CD4-positive, alpha-beta T cell treated with Interleukin-21 for 1 hour (primary cell): ENCODE measurements at places on chromosomes 2 and 18.
A peak's percentile ranks its signal among the peaks of the same experiment; 100 is the strongest.

- DNase-seq = peak; percentile 74
Measured at GRCh38 chr2:64609227-64609941, 44.3 kb downstream of the SERTAD2 start.

DNA sequence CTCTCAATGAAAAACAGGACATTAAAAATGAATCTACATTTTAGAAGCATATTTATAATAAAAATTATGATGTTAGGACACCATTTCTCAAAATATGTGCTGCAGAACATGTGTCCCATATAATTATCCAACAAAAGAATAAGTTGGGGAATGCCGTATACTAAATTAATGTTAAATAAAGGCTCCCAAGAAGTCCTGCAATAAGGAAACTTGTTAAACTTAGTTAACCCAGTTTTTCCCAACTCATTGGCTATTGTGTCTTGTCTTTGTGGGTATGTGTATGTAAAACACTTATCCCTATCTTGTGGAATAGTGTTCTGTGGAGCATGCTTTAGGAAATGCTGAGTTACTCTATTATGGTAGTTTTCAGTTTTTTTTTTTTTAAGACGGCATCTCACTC is 25.6 kb upstream of the GTF2A1L start:
- no peak for DNase-seq

DNA sequence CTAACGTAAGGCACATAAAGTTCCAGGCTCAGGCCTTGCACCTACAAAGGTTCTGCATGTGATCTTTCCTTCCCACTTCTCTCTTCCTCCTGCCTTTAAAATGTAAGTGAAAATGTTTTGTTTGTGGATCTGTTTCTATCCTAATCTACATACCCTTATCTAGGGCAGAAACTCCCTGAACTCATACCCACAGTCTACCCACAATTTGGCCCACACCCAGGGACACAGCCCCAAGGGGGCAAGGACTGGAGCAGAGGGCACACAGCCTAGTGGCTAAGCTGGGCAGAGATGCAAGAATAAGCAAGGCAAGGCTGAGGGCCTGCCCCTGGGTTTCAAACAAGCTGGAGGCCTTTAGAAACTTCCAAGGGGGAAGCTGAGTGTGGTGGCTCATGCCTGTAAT is 71.0 kb downstream of the HS1BP3 start:
- no peak for DNase-seq

DNA sequence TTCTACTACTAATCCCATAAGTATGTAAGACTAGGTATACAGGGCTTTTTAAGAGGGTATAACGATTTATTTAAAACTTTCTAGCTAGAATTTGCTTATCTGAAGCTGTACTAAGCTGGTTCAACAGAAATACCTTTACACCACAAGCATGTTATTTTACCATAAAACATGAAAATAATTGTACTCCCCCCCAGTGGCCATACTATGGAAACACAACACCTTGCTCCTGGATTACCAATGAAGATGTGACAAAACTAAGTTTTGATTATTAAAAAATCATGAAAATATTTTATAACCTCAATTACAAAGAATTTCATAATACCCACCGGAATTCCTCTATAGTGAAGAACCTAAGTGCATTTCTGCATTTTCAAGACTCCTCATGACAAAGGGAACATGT is 27.3 kb downstream of the LPIN2 start:
- DNase-seq = peak; percentile 79

GRCh38 chr2:217166241-217166850 is 306.5 kb upstream of the TNP1 start:
- no peak for DNase-seq

DNA sequence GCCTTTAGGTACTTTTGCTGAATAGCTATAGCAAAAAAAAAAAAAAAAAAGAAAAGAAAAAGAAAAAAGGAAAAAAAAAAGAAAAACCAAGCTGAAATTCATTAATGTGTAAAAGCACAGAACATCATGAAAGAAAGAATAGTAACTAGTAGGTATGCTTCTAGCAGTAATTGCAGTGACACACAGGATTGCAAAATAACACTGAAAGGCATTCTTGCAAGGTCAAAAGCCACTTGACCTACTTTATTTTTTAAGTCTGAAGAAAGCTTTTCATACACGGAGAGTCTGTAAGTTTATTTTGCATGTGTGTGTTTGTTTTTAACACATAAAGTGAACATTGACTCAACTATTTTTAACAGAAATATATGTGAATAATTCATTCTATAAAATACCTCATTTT is 54.4 kb downstream of the DOK6 start:
- DNase-seq = no peak

DNA sequence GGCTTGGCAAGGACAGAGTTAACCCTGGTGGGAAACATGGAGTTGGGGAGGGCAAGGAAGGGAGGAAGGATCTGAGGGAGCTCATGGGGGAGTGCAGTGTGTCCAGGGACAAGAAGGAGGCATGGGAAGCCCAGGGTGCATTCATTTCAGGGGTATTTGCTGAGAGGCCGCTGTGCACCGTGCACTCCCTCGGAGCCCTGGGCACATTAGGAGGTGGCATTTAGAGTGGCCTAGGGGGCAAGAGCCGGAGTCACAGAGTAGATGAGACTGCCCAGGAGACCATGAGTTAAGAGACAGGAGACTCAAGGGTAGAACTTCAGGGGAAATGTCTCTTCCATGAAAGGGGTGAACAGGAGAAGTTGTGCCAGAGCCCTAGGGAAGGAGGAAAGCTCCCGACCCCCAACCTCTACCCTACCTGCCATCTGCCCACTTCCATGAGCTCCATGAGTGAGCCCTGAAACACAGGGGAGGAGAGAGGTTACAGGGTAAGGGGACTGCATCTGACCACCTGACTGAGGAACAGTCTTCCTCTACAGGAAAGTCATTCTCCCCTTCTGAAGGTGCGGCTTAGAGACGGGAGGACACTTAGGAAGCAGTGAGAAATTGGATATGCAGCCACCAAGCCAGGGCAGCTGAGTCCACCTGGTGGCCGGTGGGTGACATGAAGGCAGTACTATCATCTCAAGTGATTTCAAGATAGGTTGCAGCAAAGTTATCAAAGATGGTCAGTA is 58.5 kb upstream of the COPS8 start:
- peak; percentile 34 for DNase-seq

GRCh38 chr2:207395535-207396251 is 134.1 kb upstream of the CREB1 start:
- DNase-seq = no peak

- no peak for DNase-seq
Measured at GRCh38 chr18:22846088-22846683, 86.9 kb upstream of the RBBP8 start.

DNA sequence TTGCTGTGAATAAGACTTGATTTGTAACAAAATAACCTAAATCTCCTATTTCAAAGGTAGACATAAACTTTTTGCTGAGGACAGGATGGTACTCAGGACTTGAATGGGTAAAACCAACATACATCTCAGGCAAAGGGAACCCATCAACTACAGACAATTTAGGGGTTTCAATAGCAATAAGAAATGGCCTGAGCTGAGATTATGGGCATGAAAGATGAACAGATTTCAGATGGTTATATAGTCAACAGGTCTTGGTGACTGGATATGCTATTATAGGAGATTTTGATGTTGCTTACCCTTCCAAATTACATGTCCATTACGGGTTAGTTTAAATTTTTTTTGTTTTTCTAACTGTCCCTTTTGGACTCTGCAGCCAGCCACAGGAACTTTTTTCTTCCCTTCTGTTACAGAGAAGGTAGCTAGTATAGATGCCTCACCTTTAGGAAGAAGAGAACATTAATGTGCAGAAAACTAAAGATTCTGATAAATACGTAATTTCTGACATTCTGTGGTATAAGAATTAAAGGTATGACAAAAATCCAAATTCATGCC is 4.6 kb downstream of the RPS27A start:
- no peak for DNase-seq

DNA sequence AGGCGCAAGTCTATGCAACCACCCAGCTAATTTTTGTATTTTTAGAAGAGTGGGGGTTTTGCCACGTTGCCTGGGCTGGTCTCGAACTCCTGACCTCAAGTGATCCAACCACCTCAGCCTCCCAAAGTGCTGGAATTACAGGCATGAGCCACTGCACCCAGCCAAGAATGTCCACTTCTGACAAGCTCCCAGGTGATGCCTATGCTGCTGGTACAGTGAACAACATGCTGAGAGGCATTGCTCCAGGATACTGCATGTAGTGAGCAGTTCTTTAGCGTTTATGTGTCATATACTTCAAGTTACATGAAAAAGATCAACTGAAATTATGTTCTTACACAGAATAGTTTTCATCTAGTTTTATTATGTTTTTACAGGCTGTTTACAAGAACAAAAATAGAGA is 17.2 kb upstream of the ELAC1 start:
- no peak for DNase-seq

GRCh38 chr2:41222593-41222992 is 770.7 kb upstream of the SLC8A1 start:
- DNase-seq = no peak

GRCh38 chr2:71494523-71495155 is 41.3 kb downstream of the DYSF start:
- DNase-seq = no peak

DNA sequence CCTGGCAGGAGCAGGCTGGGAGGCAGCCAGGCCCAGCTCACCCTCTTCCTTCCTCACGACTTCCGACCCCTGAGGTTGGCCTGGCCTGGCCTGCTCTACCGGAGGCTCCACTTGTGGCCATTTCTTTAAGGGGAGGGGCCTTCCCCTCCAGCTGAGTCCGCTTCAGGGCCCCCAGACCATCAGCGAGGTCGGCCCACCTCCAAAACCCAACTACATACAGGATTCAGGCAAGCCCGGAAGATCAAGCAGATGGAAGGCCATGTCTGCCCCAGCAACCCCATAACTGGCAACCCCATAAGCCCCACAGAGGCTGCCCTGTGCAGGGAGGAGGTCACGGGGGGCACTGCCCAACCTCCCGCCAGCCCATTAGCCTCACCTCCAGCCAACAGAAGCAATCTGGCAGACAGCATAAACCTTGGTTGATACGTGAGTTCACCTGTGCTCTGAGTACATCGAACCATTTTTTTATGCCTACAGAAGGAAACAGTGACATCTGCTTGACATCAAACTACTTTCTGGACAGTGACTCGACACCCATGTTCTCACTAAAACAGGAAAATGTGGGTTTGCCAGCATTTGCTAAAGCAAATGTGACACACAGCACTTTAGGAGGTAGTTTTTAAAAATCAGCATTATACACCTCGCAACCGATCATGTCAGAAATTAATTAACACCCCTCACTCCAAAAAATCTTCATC is 98.9 kb downstream of the EIPR1 start:
- DNase-seq = no peak

GRCh38 chr2:218819093-218819492 is 12.5 kb downstream of the PRKAG3 start:
- no peak for DNase-seq

DNA sequence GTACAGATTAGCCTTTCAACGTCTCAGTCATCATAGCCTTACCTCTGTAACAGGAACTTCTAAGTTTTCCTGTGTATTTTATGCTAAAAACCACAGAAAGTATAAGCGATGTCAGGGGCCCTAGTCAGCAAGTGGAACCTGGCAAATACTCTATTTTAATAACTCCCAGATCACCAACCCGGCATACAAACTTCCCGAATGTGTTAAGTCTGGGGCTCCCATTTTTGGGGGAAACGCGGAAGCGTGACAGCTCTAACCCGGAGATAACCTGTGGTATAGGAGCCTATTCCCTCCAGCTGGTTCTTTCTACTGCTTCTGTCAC is 574 bp downstream of the NIFK start:
- no peak for DNase-seq

DNA sequence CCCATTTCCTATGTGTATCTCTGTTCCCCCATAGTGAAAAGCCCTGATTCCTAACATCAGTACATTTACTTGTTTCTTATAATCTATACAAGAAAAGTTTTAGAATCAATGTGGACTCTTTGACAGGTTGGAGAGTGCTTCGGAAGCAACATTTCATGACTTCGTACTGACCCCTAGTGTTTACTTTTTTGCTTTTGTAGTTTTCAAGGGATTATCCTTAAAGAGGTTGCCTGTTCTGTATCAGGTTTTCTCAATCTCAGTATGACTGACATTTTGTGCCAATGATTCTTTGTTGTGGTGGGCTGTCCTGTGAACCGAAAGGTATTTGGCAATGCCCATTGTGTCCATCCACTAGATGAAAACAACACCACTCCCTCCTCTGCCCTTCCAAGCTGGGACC is 43.3 kb upstream of the SERPINB2 start:
- no peak for DNase-seq

DNA sequence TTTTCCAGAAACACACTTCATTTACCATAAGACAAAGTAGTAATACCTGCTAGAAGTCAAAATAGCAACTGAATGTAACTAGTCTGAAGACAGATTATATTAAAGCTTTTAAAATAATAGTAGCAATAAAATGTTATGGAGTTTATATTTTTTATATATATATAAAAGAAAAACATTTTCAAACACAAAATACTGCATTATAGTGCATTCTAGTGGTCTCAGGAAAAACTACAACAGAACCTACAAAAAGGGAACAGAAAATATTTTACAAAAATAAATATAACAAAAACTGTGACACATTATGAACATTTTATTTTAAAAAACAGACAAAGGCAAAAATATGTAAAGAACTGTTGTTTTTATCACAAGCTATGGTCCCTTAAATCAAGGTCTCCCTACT is 48.0 kb downstream of the STRN start:
- DNase-seq = no peak

DNA sequence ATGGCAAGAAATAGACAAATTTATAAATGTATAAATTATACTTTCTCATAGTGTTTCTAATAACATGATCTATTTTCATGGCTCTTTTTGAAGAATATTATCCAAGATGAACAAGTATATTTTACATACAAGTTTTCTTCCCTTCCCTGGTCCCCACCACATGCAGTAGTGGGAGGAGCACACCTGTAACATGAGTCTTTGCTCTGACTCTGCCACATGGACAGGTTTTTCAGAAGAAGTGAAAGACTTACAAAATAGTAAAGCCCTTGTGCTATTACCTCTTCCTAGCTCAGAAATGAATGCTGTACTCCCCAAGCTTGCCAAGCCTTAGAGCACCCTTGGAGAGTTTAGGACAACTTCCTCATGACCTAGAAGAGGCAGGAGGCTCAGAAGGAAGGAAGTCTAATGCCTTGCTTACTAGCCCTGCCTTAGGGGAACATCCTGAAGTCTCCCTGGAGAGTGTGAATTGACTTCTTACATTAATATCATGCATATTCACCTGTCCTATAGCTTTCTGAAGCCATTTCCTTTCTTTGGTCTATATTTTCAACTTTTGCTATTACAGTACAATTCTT is 18.4 kb downstream of the MXD1 start:
- DNase-seq = no peak

GRCh38 chr2:190407246-190407661 is 901 bp upstream of the MFSD6 start:
- DNase-seq = peak; percentile 84

DNA sequence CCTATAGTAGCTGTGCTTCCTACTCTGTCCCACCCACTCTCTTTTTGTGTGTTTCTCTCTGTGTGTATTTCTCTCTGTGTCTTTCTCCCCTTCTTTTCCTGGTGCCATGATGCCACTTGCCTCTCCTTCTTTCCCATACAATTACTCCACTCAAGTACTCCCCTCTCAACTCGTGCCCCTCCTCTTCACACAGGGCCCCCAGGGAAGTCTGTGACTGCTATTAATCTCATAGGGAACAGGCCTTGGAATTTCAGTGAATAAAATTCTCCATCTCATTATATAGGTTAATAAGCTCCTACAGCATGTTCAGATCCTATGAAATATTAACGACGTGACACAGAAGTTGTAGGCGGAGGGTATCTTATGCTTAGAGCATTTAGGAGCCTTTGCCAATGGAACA is 205.9 kb upstream of the EPHA4 start:
- DNase-seq = no peak

GRCh38 chr2:235468978-235469655 is 24.7 kb upstream of the AGAP1 start:
- no peak for DNase-seq

GRCh38 chr18:5417342-5417741 is 121.8 kb upstream of the ZBTB14 start:
- no peak for DNase-seq
